ENCODE measurements at places on chromosomes 1 and 21. TPM values are rescaled to one million over a fixed set of nuclear protein-coding genes. Genes with fewer than 3 reads are reported as not detected.

DNA sequence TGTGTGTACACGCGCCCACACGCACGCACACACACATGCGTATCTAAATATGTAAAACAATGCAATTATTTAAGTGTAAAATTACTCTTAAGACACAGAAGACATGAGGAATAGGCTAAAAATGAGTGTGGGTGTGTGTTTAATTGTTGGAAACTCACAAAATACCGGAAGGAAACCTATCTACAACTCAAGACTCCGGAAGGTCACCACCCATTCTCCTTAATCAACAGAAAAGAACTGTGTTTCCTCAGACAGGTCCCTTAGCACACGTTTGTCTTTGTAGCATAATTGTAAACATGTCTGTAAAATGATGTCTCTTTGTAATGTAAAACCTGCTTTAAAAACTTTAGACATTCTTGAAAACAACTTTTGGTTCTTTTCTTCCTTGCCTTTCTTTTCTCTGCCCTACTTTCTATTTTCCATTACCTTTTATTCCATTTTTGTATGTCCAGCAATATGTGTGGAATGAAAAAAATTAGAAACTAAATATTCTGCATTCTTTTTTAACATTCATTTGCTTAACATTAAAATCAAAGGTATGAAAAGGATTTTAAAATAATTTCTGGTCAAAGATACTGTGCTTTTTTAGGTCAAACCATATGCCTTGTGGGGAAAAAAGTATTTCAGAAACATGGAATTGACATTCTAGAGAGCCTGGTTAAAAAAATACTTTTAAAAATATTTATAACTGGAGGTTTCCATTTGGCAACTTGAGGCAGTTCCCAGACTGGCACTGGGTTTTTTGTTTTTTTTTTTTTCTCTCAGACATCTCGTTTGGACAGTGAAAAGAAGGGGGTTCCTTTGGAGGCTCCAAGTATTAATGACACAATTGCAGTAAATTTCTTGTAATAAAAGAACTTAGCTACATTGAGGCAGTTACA is 46.2 kb downstream of the ATP5PF start:
- H3K4me1 ChIP-seq, result no peaks in the 10 kb centered on the region
- H3K36me3 ChIP-seq, result no peaks in the 10 kb centered on the region
- no peaks in the 10 kb centered on the region for H3K27me3 ChIP-seq
- DNase-seq, result no peak

Gene CD247
- total RNA-seq, result 1.4 TPM

Gene WNT2B
- 0.90 TPM for total RNA-seq

DNA sequence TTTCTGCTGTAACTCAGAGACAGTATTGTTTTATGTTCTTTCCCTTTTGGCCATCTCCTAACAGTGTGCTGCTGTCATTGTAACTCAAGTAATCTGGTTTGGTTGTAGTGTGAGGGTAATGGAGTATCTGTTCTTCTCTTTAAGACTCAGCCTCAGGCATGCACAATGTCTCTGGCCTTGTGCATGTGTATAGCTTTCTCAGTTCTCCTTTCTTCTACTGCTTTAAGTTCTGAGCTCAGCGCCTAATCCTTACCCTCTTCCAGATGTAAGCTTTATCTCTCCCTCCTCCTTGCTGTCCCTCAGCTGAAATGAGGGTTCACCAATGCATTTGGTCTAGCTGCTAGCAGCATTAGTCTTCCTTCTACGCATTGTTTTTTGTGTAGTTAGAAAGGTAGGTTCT is 1420.4 kb upstream of the PRMT6 start:
- H3K36me3 ChIP-seq, result no peaks in the 10 kb centered on the region
- H3K27me3 ChIP-seq, result no peaks in the 10 kb centered on the region
- no peak overlapping the region for H3K27ac ChIP-seq
- H3K4me3 ChIP-seq, result no peak overlapping the region
- H3K4me1 ChIP-seq, result no peaks in the 10 kb centered on the region

Gene PTGFR
- total RNA-seq, result 0.43 TPM

DNA sequence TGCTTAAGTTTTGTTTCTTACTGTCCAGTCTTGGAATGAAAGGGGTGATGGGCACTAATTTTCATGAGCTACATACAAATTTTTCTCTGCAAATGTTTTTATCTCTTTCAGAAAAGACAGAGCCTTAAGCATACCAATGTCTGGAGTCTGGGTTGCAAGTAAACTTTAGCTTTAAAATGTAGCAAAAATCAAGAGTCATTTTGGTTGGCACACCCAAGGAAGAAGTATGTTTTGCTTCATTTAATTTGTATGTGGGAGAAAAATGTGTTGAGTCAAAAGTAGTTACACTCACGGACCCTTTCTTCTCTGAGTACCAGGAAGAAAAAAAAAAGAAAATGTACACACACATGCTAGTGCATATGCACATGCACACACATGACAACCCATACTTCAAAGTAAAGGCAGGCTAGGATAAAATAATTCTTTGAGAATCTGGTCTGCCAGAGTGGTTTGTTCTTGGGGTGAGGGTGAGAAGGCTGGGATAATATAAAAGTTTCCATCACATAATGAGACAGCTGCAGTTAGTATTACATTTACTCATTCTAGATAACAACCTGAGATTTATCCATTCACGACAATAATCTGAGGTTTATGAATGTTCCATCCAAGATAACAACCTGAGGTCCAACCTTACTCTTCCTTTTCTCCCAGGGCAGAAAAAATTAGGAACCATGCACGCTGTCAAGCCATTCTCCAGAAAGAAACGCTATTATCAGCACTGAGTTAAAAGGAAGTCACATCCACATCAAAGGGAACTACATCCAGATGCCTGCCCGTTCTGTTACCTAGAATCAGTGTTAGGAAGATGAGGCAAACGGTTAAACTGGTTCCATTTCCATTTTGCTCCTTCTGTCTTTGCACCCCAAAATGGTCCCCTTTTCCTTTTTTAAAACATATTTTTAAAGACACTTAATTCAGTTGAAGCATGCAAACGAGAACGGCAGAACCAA is 9.3 kb downstream of the DPYD start:
- no peak overlapping the region for H3K27ac ChIP-seq
- DNase-seq, result no peak
- H3K4me1 ChIP-seq, result no peaks in the 10 kb centered on the region
- no peak overlapping the region for H3K4me3 ChIP-seq

DNA sequence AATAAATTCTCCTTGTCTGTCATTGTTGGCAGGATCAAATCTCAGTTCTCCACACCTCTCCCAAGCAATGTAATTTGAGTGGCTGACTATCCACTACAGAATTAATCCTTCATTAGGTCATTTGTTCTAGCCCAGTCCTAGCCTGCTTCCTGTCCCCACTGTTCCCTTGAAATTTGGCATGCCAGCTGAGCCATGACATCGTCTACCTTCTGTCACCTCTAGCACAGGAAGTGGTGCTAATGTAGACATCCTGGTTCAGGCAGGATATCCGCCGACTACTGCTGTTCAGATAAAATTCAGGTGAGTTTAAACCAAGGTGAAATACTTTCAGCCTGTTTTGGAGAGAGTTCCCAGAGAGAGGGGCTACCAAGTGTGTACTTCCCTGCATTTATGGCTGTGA is 5.9 kb downstream of the CHRM3 start:
- H3K4me1 ChIP-seq, result peaks cover 5% of the 10 kb centered on the region
- H3K27me3 ChIP-seq, result peaks cover 25% of the 10 kb centered on the region
- no peak overlapping the region for H3K4me3 ChIP-seq
- no peak overlapping the region for H3K27ac ChIP-seq
- no peak for DNase-seq
- no peaks in the 10 kb centered on the region for H3K36me3 ChIP-seq

DNA sequence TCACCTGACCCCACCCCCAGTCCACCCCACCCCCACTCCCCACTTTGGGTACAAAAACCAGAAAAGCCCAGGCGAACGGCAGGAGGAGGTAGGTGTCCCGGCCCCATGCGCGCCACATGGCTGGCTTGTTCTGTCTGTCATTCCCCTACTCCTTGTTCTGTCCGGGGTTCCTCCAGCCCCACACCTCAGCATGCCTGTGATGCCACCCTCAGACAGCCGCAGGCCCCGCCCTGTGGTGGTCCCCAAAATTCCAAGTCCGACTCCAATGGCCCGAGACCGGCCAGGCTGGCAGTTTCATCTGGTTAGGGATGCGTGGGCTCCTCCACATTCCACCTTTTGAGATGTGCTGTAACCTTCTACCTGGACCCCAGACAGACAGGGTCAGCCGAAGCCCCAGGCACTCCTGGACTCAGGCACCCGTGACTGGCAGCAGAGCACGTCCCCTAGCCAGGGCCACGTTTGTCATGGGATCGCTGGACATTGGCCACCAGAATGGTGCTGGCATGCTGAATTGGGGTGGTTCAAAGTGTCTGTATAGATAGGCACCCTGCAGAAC is 94.4 kb downstream of the WDR4 start:
- no peak overlapping the region for H3K27ac ChIP-seq
- DNase-seq, result no peak
- peaks cover 27% of the 10 kb centered on the region for H3K4me1 ChIP-seq
- H3K36me3 ChIP-seq, result no peaks in the 10 kb centered on the region
- peaks cover 22% of the 10 kb centered on the region for H3K27me3 ChIP-seq
- H3K4me3 ChIP-seq, result no peak overlapping the region

GRCh38 chr1:227947676-227948492 is at the start of gene WNT9A:
Gene WNT9A (minus strand): TSS chr1:227947932. CDS start chr1:227947887, 45 bp downstream.
- H3K36me3 ChIP-seq, result no peaks in the 10 kb centered on the region
- DNase-seq, result peak; percentile 79
- H3K27me3 ChIP-seq, result peaks cover 27% of the 10 kb centered on the region
- no peak within 1 kb of the TSS for H3K27ac ChIP-seq
- peaks cover 6% of the 10 kb centered on the region for H3K4me1 ChIP-seq

DNA sequence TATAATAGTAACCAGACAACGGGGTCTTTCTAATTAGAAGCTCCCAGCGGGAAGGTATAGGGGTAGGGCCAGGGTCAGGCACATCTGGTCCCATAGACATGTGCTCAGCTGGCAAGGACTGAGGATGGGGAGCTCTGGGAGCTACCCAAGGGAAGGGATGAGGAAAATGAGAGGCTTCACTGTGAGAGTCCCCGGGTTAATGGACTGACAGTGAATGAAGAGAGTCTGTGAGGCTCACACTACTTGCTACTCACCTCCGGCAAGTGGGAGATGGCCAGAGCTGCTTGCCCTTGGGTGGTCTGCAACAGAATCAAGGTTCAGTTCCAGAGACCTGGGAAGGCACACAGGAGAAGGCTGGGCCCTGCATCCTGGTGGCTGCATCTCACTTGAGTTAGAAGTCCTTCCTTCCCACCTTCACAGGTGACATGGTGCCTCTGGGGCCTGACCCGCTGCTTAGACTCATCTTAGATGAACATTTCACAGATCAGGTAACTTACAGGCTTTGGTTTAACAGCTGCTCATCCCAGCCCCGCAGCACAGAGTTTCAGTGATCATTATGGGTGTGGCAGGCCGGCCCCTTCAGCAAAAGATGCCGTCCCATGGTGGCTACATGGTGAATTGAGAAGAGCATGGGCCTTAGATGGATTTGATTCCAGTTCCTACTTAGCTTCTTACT is 31.7 kb downstream of the EIF2D start:
- H3K36me3 ChIP-seq, result no peaks in the 10 kb centered on the region
- H3K4me3 ChIP-seq, result no peak overlapping the region
- no peaks in the 10 kb centered on the region for H3K4me1 ChIP-seq

- no peaks in the 10 kb centered on the region for H3K4me1 ChIP-seq
- no peak overlapping the region for H3K27ac ChIP-seq
- H3K36me3 ChIP-seq, result no peaks in the 10 kb centered on the region
Measured at GRCh38 chr1:175514387-175514953, 228.9 kb downstream of the TNR start.

Gene KANK4
- total RNA-seq, result 0.19 TPM

Gene GTF2B
- total RNA-seq, result 22.7 TPM

Gene SDF4
- 51.6 TPM for total RNA-seq

DNA sequence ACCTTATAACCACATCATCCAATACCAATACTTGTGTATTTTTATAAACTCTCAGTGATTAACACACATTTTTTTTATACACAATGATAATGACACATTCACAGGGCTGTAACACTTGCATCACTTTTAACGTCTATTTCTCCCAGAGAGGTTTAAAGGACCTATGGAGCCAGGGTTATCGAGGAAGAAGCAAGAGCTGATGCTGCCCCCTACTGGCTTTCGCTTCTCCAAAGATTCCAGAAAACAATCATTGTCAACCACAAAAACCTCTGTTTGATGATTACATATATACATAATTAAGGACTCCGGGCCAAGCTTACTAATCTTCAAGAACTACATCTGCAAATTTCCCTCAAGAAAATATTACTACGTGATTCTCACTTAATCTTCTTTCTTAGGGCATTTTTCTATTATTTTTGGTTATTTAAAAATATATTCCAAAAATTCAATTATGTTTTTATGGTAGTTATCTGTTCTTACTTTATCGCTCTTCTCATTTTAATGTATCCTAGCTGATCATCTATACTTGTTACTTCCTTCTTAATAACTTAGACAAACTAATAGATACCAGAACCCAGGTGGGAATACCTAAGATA is 214.5 kb downstream of the VAV3 start:
- peak; percentile 88 for DNase-seq
- H3K27ac ChIP-seq, result no peak overlapping the region
- H3K4me1 ChIP-seq, result peaks cover 15% of the 10 kb centered on the region
- no peaks in the 10 kb centered on the region for H3K36me3 ChIP-seq
- H3K27me3 ChIP-seq, result no peaks in the 10 kb centered on the region
- no peak overlapping the region for H3K4me3 ChIP-seq

GRCh38 chr21:25578056-25578961 is 29.0 kb downstream of the MRPL39 start:
- H3K27me3 ChIP-seq, result no peaks in the 10 kb centered on the region
- no peak overlapping the region for H3K4me3 ChIP-seq
- no peak overlapping the region for H3K27ac ChIP-seq

Gene RNASEL
- total RNA-seq, result 0.94 TPM

Gene SLC16A4
- total RNA-seq, result 0.94 TPM

Gene SPATA1
- total RNA-seq, result not detected

DNA sequence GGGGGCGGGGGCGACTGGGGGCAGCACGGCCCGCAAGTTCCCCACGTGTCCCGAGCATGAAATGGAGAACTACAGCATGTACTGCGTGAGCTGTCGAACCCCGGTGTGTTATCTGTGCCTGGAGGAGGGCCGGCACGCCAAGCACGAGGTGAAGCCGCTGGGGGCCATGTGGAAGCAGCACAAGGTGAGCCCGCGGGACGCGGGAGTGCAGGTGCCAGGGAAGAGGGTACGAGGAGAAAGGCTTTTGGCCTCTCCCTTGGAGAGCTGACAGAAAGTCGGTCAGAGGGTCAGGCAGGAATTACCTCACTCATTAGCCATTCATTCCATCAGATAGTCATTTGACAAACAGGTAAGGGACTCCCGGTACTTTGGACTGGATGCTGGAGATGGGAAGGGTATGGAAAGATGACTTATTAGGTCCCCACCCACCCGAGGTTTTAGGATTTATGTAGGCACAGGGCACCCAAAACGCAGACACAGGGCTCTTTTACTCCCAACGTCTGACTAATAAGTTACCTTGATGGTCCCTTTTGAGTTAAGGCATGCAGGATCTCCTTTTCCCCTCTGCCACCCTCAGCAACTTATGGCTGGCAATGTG is 2.1 kb downstream of the TRIM67 start:
- H3K27ac ChIP-seq, result no peak overlapping the region
- H3K27me3 ChIP-seq, result peaks cover 85% of the 10 kb centered on the region
- no peaks in the 10 kb centered on the region for H3K36me3 ChIP-seq
- DNase-seq, result peak; percentile 17

Gene TOR3A
- 49.7 TPM for total RNA-seq
